ENCODE measurements at places on chromosomes 1 and 21.

DNA sequence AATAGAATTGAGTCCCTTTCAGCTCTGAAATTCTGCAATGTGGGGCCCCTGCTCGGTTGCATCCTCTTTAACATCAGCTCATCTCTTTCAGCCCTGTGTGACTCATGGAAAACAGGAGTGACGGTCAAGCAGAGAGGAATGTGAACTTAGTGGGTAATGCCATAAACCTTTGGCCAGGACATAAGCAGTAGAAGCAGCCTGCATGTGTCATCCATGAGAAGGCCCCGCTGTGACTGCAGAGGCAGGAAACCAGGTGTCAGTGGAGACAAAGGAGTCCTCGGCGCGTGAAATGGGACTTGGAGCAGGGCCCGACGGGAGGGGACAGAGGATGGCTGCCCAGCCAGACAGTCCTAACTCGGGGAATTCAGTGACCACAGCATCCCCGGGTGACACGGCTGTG, 21.1 kb upstream of the EPHB2 start:
- DNase-seq: no peak

DNA sequence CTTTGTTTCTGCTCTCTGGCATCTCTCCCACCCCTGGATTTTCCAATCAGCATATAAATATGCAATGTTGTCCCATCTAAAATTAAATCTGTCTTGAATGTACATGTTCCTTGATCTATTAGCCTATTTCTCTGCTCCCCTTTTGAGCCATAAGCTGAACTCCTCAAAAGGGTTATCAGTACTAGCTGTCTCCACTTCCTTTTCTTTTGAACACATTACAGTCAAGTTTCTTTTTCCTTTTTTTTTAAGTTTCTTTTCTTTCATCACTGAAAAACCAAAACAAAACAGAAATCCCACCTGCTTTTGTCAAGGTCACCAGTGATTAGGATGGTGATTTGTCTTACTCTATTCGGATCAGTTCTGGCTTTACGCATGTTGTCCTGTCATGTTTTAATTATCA, 29.3 kb downstream of the XCL2 start:
- DNase-seq: no peak

GRCh38 chr1:156740237-156740740, 599 bp downstream of the MRPL24 start:
- no peak for DNase-seq

- no peak for DNase-seq
These were observed 11.4 kb upstream of the SPSB1 start for GRCh38 chr1:9281071-9281827.

DNA sequence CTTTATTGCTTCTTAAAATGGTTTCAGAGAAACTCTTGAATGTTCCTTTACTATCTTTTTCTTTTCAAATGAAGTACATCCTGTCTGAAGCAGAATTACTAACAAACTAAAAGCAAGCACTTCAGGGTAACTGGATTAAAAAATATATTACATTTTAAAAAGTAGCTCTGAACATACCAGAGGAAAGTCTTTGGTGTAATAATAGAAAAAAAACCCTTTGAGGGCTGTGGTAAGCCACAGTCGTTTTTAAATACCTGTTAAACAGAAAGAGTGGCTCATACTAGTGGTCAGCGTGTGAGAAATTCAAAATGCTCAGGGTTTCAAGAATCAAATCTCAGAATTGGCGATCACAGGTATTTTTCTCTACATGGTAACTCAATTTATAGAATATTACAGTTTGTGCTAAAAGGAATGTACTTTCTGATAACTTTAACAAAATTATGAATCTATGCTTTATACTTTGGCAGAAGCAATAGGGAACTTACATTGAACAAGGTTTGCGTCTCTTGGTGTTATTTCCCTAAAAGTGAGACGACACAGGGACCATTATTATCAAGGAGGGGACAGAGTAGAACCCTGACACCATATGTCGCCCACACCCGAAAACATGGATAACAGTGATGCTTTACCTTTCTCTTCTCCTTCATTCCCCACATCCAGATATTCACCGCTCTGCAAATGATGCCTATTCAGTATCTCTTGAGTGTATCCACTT, 97.0 kb upstream of the DPH5 start:
- no peak for DNase-seq

DNA sequence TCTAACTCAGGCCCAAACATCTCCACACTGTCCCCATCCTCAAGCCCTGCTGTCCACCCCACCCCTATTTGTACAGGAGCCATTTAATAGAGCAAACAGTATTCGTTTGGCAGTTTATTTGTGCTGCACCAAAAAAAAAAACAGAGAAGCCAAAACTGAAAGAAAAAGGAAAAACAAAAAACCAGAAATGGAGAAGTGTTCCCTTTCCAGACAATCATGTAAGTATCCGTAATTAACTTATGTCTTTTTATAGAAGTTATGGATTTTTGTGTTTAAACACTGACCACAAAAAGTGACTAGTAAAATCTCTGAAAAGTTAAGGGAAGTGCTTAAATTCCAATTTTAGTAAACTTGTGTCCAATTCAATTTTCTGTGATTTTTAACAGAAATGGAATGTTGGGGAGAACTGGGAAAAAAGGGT, 40.4 kb upstream of the ZBTB18 start:
- no peak for DNase-seq

GRCh38 chr21:44391345-44392091, 38.1 kb downstream of the TRPM2 start:
- DNase-seq: no peak

DNA sequence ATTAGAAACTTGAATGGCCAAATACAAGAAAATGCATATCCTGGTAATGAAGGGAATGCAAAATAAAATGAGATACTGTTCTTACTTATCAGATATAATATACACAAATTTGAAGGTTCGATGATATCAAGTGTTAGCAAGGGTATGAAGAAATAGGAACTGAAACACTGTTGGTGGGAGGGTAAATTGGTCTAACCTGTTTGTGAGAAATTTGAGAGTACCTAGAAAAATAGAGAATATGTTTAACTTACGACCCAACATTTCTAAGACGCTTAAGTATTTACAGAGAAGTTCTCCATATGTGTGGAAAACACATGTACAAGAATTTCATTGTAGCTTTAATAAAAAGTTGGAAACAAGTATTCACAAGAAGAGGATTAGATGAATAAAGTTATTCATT, 25.9 kb downstream of the ATG4C start:
- no peak for DNase-seq

- no peak for DNase-seq
These were observed 20.5 kb downstream of the ELAPOR1 start for GRCh38 chr1:109134423-109134822.

GRCh38 chr1:217969428-217969827, 315.7 kb upstream of the RRP15 start:
- no peak for DNase-seq

DNA sequence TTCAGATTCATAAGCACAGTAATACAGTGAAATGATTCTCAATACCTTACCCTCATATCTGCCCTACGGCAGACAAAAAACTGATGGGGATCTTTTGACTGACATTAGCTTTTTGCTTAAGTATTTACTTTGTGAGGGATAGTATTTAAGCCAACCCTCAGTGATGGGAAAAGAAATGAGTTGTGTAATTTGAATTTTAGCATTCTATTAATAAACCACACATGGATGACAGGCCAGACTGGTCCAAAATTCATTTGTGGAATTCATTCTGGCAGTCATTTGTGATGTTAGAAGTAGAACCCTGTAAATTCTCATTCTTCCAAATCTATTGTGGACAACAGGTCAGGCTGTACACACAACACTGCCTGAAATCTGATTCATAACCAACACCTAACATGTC, 14.9 kb downstream of the TRIM33 start:
- DNase-seq: no peak

DNA sequence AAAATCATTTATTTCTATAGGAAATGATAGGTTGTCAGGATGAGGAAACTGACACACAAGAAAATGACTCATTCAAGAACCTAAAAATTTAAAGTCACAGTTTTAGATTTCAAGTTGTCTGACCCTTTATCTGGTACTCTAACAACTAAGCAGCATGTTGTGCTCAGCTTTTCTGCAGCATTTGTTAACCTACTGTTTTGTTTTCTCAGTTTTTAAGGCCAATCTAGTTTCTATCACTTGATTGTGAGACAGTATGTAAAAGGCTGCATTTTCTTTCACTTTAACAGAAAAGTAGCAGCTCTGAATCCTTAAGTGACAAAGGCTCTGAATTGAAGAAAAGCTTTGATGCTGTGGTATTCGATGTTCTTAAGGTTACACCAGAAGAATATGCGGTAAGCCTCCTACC, 59.1 kb downstream of the RALGPS2 start:
- no peak for DNase-seq

GRCh38 chr1:41638086-41639024, 153.9 kb upstream of the EDN2 start:
- no peak for DNase-seq

- no peak for DNase-seq
These were observed 23.6 kb upstream of the ANGPTL3 start for GRCh38 chr1:62573675-62574074.

DNA sequence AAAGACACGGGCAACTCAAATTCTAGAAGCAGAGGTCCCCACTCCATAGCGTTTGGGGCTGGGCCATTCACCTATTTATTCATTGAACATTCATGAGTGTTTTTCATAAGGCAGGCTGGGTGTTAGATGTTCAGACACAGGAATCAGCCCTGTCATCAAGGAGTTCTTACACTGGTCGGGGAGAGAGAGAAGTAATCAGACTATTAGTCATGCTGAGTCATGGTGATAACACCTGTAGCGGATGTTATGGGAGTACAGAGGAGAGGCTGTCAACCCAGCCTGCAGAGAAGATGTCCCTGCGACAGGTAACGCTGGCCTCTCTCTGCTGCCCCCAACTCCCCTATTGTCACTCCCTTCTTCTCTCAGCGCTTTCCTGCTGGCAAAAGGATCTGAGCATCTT, 17.2 kb downstream of the LY9 start:
- no peak for DNase-seq

GRCh38 chr1:202291961-202292712, 49.6 kb downstream of the UBE2T start:
- DNase-seq: no peak

DNA sequence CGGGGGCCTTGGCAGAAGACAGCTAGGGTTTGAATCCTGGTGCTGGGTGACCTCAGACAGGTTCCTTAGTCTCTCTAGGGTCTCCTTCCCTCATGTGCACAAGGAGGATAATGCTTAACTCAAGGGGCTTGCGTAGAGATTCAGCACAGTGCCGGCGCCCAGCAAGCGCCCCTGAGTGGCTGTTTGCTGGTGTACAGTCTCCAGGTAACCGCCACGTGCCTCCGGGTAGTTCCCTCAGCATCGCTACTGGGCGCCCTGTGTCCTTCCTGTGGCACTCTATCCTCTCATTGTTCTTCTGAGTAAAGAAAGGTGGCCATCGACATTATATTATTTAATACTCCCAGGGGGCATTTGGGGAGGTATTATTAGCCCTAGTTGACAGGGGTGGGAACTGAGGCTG, 80.9 kb downstream of the NENF start:
- no peak for DNase-seq

DNA sequence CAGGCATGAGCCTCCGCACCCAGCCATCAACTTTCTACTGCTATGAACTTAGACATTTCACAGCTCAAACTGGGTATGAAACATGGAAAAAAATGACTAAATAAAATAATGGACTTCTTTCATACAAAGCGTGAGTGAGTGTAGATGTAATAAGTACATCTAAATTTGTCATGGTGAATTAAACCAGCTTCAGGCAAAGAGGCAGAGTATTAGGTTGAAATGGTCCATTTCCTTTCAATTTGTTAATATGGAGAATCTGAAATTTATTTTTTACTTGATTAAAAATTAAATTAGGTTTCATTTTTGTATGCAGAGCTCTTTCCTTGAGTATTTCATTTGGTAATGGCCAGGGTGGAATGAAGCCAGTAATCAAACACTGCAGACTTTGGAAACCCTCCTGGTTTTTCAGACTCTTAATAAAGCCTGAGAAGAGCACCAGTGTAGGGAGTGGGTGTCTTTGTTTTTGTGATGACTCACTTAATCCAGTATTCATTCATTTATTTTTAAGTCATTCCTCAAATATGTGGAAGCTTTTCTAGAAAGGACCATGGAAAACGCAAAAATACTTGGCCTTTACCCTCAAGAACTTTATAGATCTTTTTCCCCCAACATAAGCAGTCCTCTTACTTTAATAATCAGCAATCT, 49.2 kb downstream of the ALG14 start:
- no peak for DNase-seq

DNA sequence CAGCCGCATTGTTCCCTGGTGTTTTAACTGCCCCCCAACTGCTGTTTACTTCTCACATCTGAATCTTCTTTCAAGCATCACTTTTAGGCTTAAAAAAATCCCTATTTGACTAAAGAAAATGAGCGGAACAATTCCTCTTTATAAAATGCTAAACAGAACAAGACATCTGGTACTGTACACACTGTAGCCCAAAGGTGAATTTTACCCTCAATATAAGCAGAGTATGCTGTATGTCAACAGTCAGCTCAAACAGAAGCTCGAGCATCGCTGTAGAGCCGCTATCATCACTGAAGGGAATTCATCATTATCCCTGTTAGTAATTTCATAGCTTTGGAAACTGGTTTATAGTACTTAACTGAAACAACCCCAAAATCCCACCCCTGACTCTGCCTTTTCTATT, 85.3 kb downstream of the LRRC8D start:
- no peak for DNase-seq

DNA sequence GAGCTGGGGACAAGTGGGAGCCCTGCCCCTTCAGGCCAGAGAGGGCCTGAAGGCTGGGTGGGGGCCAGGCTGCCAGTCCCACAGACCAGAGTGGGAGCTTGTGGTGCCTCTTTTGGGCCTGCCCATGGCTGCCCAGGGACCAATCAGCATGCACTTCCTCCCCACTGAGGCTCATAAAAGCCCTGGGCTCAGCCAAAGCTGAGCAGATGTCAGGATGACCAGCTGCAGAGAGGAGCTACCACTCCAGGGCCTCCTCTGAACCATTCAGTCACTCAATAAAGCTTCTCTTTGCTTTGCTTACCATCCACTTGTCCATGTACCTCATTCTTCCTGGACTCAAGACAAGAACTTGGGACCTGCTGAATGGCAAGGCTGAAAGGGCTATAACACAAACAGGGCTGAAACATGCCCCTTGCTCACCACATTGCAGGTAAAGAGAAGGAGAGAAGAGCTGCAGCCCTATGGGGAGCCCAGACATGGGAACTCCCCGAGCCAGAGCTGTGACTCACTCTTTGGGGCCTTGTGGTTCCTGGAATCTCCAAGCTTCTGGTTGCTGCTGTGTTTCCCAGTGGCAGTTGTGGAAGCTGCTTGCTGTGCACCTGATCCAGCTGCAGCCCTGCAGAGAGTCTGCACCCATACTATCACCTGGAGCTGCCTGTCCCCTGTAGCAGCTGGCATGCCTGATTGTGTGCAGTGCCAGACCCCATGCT, 82.0 kb downstream of the OLFML3 start:
- DNase-seq: no peak
